ENCODE measurements at places on chromosomes 4 and X.
A peak's percentile ranks its signal among the peaks of the same experiment; 100 is the strongest.

GRCh38 chr4:3036131-3036952 is 38.0 kb downstream of the HTT-AS start:
- H3K4me1 ChIP-seq, result peaks cover 13% of the 10 kb centered on the region
- no peaks in the 10 kb centered on the region for H3K36me3 ChIP-seq
- DNase-seq, result no peak
- H3K4me3 ChIP-seq, result no peak overlapping the region
- H3K27ac ChIP-seq, result no peak overlapping the region
- no peaks in the 10 kb centered on the region for H3K27me3 ChIP-seq

- no peaks in the 10 kb centered on the region for H3K36me3 ChIP-seq
- peak overlapping the region; percentile 25 for H3K27ac ChIP-seq
- DNase-seq, result peak; percentile 54
- no peaks in the 10 kb centered on the region for H3K27me3 ChIP-seq
These were observed 340.9 kb upstream of the CTSO start for GRCh38 chr4:156294577-156294976.

DNA sequence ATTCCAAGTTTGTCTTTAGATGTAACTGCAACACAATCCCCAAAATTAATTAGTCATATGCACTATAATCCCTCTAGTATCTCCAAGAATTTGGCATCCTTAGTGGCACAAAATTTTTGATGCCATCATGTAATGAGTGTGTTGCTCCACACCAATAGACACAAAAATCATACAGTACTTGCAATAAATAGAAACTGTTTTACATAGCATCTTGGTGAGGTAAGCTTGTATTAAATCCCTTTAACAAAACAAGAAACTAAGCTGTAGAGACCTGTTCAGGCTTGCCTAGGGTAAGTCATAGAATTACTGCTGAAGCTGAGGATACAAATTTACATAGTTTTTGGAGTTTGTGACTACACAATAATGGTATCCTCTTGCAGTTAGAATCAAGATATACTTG is 64.5 kb upstream of the PRSS12 start:
- no peaks in the 10 kb centered on the region for H3K36me3 ChIP-seq
- H3K4me3 ChIP-seq, result no peak overlapping the region
- H3K27me3 ChIP-seq, result no peaks in the 10 kb centered on the region
- peaks cover 10% of the 10 kb centered on the region for H3K4me1 ChIP-seq

DNA sequence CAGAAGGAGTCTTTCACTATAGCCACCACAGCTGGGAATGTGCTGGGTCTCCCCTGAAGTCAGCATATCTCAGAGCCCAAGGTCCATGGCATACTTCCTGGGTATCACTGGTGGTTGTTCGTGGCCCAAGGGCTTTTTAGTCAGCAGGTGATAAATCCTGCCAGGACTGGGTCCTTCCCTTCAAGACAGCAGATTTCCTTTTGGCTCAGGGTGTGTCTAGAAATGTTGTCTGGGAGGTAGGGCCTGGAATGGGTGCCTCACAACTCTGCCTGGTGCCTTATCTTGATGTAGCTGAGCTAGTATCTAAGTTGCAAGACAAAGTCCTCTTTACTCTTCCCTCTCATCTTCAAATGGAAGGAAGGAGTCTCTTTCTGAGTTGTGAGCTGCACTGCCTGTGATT is 102.4 kb upstream of the TMLHE start:
- no peak overlapping the region for H3K4me3 ChIP-seq
- DNase-seq, result peak; percentile 9

Measured in MCF 10A (cell line).